Activated naive CD8-positive, alpha-beta T cell treated with anti-CD3 and anti-CD28 coated beads, Interleukin-2, amount 10 ng/mL, durations not matched to agents 7 days and 5 days (primary cell): ENCODE measurements at places on chromosomes 16 and 17.
A peak's percentile ranks its signal among the peaks of the same experiment; 100 is the strongest.

DNA sequence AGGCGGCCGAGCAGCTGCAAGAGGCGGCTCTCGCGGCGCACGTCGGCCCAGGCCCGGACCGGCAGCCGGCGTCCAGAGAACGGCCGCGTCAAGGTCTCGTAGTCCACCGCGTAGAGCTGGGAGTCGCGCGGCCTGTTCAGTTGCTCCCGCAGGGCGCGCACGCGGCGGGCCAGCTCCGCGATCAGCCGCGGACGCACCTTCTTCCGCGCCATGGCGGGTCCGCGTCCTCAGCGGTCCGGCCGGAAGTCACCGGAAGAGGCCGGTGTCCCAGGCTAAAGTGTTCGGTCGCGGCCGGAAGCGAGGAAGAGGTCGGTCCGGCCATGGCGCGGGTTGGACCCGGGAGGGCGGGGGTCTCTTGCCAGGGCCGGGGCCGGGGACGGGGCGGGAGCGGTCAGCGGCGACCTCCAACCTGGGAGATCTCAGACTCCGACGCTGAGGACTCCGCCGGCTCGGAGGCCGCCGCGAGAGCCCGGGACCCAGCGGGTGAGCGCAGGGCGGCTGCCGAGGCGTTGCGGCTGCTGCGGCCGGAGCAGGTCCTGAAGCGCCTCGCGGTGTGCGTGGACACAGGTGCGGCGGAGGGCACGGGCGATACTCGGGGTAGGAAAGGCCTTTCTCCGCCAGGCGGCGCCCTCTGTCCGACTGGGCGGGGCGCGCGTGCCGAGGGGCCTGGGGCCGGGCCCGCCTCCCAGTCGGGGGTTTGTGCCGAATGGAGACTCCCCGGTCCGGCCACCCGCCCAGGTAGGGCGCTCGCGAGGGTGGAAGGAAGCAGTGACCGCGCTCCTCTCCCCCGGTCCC, at the start of gene MRPS34:
Gene MRPS34 (minus strand): TSS at position 227 of the 795 bp plus-strand sequence. CDS start 15 bp downstream, at position 212.
- DNase-seq: peak; percentile 90

DNA sequence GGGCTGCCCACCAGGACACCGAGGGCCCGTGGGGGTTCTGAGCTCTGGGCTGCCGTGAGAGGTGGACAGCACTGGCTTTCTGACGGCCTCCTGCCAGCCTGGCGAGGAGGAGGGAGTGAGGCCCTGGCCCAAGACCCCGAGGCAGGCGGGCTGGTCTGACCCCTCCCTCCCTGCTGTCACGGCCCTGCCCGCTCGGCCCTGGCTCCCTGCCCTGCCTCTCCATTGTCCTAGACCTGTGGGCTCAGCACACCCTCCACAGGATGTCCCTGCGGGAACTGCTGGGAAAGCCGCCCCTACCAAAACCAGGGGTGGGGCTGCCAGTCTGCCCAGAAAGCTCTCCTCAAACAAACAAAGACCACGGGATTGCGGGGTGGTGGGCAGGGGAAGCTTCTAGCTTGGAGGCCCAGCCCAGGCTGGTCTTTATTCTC, 20.7 kb downstream of the SPNS2 start:
- DNase-seq: no peak

- DNase-seq: no peak
These were observed 11.8 kb downstream of the C16orf74 start for GRCh38 chr16:85738923-85739715.

DNA sequence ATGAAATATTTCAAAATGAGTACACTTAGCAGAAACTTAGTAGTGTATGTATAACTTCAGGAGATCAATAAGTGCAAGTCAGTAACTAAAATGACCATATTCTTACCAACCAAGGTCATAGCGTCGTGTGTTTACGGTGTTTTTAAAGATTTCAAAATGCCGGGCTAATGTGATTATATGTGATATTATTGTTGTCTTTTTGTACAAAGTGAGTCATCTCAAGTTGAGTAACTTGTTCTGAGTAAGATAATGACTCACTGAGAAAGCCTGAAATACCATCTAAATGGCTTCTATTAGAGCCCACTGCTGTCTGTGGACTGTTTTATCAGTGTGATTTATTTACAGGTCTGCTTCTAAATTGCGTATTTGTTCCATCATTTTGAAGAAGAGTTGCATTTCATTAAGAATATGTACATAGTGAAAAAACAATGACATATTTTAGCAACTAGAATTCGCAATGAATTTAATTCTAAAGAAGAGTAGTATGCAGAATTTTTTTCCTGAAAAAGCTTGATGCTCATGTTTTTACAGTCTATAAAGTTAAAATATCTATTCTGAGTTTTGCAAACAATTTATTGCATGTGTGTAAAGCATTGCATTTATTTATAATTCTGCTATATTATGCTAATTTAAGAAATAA, 12.7 kb downstream of the KRT12 start:
- no peak for DNase-seq

DNA sequence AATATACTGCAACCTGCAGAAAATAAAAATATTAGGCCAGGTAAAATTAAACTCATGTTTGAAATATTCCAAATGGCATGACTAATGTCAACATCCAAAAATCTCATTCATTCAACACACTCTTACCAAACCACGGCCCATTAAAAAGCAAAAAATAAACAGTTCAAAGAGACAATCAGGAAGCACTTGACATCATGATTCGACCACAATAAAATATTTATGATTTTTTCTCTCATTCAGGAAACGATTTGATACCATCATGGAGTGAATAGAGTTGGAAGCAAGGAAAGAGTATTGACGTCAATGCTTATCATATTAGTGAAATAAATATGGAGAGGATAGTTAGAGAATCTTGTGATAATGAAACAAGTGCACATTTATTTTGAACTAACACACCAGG, 354.1 kb downstream of the KCNJ2 start:
- no peak for DNase-seq

- peak; percentile 32 for DNase-seq
These were observed 399.7 kb downstream of the XYLT1 start for GRCh38 chr16:17070882-17071592.

GRCh38 chr16:15435216-15435864, 952 bp downstream of the BMERB1 start:
- DNase-seq: no peak

DNA sequence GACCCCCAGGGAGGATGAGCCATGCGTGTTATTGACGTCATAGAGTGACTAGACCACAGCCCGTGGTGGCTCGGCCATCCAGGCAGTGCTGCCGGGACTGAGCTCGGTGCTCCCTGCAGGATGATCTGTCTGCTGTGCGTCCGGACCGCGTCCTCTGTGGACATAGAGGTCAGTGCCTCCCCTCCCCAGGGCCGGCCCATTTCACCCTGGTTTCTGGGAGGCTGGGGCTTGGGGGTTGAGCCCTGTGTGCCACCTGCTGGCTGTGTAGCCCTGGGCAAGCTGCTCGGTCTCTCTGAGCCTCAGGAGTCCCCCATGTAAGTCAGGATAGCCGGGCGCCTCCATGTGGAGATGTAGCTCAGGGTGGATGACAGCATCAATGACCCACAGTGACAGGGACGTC, 8.3 kb downstream of the TSC2 start:
- no peak for DNase-seq

- DNase-seq: no peak
These were observed 2.1 kb downstream of the HCRT start for GRCh38 chr17:42182927-42183734.

- no peak for DNase-seq
These were observed 3.7 kb upstream of the SRCIN1 start for GRCh38 chr17:38609280-38610031.

DNA sequence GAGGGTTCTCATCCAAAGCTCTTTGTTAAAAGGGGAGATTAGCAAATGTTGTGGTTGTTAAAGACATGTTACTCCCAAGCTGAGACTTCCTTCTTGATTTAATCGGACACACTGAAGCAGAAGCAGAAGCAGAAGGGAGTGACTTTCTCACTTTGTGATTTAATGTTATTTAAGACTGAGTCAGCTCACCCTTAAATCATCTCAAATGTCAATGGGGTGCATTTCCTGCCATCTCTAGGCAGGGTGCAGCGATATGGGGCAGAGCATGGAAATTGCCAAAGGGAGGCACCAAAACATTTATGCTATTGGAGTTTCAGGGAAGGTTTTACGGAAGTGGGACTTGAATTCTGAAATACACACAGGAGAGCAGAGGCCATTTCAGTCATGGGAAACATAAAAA, 283.6 kb downstream of the ABCC12 start:
- DNase-seq: no peak

- DNase-seq: no peak
These were observed 171.0 kb downstream of the IRX3 start for GRCh38 chr16:54115558-54115957.

DNA sequence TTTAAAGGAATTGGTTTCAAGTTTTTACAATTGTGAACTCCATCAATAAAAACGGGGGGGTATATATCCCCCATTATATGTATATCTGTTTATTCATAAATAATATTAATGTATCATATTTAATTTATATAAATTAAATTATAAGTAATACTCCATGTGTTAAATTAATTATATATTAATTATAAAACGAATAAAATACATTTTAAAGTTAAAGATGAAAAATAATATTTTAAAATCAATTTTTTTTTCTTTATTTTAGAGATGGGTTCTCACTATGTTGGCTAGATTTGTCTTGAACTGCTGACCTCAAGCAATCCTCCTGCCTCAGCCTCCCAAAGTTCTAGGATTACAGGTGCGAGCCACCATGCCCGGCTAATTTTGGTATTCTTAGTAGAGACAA, 17.4 kb upstream of the PSMD11 start:
- DNase-seq: no peak

- no peak for DNase-seq
These were observed 345.4 kb downstream of the SOX9 start for GRCh38 chr17:72466199-72466598.

DNA sequence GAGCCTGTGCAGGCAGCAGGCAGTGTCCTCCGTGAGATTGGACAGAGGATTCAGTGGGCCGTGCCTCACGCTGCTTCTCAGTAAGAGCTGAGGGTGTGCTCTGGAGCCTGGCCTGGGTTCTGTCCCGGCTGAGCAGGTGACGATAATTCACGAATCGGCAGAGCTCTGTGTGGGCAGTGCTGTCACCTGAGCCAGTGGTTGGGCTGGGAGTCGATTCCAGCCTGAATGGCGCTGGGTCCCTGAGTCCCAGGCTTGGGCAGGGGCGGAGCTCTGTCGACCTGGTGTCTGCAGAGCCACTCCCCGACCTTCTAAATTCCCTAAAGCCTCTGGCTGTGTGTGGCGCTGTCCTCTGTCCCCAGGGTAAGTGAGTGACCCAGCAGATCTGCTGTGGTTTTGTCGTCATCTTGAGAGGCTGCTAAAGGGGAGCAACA, 8.4 kb downstream of the ACSF3 start:
- no peak for DNase-seq

DNA sequence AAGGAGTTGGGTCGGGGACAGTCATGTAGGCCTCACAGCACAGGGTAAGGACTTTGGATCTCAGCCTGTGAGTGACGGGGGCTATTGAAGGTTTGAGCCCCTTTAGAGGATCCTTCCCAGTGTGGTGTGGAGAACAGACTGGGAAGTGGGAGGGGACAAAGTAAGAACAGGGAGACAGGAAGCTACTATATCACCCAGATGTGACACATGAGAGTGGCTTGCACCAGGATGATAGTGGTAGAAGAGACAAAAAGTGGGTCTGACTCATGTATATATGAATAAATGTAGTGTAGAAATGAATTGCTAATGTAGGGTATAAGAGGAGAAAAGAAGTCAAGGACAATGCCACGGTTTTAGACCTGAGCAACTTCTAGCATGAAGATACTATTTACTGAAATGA, 4.5 kb downstream of the NUP93 start:
- no peak for DNase-seq

- no peak for DNase-seq
These were observed 181.6 kb downstream of the DNAH9 start for GRCh38 chr17:11779892-11780291.

- DNase-seq: no peak
These were observed 228.5 kb upstream of the PMFBP1 start for GRCh38 chr16:72400257-72401083.

- DNase-seq: no peak
These were observed 35.1 kb upstream of the GSE1 start for GRCh38 chr16:85577899-85578598.

DNA sequence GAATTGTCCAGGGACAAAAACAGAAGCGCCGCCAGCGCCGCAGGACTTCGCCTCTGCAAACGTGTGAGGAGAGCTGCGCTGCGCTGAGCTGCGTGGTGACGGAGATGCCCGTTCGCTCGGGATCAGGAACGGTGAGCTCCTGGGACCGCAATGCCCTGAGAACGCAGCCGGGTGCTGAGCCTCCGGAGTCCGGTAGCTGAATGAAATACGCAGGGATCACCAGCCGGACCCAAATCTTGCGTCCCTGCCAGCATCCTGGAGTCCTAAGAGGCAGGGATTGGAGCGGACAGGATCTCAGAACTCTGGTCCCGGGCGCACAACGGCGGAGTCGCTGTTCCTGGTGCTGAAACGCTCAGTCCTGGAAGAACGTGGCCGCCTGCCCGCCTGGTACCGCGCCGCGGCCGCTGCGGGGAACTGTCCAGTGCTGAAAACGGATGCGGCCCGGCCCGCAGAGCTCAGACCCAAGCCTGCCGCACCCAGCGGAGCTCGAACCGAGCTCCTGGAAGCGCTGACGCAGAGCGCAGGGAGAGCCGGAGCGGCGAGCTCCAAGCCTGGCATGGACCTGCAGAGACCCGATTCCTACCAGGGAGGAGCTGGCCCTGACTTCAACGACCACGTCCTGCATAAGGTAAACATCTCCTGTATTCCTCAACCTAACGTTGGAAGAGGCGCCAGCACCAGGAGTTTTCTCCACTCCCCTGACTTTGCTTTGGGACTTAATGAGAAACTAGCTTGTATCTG, 41.5 kb downstream of the CD300LF start:
- DNase-seq: peak; percentile 86

- DNase-seq: no peak
These were observed 2.3 kb downstream of the ENPP7 start for GRCh38 chr17:79732804-79733691.

- DNase-seq: no peak
These were observed 109.9 kb downstream of the PHKB start for GRCh38 chr16:47571049-47571448.

- DNase-seq: no peak
These were observed 1.7 kb upstream of the HSBP1 start for GRCh38 chr16:83806036-83806435.

DNA sequence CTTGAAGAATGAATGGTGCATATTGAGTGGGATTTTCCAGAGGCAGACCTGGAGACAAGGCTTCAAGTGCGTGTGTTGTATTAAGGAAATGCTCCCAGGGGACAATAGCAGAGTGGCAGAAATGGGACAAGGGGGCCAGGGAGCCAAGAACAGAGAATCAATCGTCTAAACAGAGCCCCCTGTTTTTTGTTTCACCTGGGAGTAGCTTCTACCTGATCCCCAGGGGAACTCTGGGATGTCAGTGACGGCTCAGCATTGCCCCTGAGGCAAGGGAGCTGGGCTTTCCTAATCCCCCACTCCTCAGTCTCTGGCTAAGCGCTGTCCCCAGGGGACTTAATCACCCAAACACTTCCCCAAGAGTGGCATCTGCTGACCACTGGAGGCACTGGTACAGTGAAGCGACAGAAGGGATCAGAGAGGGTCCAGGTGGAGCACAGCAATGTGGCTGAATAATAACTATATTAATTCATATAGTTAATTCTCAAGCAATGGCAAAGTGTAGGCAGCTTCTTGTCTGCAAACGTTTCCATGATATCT, 35.7 kb upstream of the C16orf78 start:
- no peak for DNase-seq

GRCh38 chr16:89582614-89583196, 7.1 kb downstream of the CPNE7 start:
- no peak for DNase-seq

GRCh38 chr17:50062293-50063243, 6.7 kb downstream of the ITGA3 start:
- no peak for DNase-seq
